ENCODE measurements at places on chromosomes 3 and 15.

- no peak for DNase-seq
Measured at GRCh38 chr3:9861201-9861600, 17.4 kb upstream of the RPUSD3 start.

DNA sequence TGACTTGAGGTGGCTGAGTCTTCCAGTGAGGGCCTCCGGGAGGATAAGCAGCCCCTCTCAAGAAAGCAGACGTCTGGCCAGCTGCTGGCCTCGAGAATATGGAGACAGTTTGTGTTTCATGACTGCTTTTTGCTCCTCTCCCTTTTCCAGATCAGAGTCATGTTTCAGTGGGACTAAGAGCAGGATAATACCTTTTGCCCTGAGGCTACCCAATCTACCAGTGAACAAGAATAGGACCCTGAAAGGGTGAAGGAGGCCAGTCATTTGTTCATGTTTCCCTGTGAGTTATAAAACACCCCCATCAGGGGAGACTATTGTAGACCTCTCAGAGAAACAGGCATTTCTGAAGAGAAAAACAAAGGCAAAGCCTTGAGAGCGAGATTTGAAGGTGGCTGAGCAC, 137.4 kb downstream of the RYR3 start:
- DNase-seq: no peak

DNA sequence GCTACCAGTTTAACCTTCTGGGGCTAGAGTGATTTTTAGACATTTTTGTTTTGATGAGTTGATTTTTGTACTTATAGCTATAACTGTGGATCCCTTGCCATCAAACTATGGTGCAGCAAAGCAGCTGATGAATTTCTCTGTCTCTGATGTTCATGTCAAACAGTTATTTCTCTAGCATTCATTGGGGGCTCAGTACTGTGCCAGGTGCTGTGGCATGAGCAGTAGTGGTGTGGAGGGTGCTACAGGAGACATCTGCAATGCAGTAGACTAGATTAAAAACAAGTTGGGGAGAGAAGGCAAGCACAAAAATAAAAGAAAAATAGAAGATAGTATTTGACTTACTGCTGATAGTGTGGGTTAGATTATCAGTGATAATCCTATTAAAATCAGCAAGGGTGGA, 95.3 kb downstream of the AKAP13 start:
- DNase-seq: no peak

- no peak for DNase-seq
Measured at GRCh38 chr3:99747915-99748314, 69.7 kb upstream of the CMSS1 start.
